ENCODE measurements at places on chromosomes 16 and 17.

DNA sequence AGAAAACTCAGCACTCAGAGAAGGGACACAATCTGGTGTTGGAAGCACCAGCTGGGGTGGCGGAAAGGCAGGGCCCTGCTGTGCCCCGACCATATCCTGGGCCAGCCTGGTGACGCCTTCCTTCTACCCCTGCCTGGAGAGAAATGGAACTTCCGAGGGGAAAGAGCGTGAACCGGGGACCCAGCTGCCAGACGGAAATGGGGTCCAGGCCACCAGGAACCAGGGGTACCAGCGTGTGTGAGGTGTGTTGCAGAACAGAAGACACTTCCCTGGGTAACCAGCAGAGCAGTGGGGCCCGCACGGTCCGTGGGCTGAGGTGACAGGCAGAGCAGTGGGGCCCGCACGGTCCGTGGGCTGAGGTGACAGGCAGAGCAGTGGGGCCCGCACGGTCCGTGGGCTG is 6.8 kb downstream of the RAB40B start:
- no peak for DNase-seq

DNA sequence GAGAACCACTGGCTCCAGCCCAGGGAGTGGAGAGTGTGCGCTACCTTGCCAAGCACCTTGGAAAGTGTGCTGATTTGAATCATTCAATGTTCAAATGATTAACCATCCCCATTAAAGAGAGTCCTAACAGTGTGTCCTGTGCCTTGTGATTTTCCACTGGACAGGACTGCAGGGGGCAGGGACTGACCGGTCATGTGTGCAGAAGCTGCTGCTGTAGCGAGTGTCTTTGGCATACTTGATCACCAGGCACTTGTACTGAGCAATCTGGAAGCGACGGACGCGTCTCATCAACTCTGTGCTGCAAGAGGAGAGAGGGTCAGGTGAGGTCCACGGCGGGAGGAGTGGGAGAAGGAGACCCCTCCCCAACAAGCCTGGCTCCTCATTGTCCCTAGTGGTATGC is 2.0 kb downstream of the TK1 start:
- no peak for DNase-seq

- no peak for DNase-seq
Measured at GRCh38 chr17:73463821-73464220, 152.0 kb upstream of the CDC42EP4 start.

DNA sequence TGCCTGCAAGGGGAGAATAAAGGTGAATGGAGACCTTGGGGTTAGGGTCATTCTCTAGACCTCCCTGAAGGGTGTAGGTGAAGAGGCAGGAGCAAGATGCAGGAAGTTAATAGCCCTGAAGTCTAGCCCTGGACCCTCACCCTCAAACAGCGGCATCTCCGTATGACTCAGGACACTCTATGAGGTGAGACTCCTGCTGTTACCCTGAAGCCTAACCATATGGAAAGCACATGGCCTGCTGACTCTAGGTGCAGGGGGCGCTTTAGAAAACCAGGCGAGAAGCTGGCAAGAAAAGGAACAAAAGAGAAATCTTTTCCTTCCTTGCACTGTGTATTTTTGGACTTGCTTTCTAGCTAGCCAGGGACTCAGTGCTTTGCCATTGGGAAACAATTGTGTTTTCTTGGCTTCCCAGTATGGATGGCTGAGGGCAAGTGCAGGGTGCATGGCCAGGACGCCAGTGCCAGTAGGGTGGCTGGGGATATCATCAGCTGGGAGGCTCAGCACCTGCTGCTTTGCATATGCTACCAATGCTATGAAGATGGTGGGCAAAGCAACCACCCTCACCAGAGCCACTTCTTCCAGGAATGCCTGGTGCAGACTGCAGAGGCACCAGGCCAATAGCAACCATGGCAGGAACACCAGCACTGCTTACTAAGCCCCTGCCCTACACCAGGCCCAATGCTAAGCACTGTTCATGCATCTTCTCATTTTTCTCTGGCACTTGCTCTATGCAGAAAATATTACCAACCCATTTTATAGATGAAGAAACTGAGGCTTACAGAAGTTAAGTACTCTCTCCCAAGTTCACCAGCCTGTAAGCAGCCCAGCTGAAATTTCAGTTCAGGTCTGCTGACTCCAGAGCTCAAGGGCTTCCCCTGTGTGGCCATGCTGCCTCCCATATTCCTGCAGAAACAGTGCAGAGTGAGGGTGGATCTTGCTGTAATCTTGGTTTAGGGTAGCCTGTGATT is 425.1 kb downstream of the SLC39A11 start:
- no peak for DNase-seq

All from epithelial cell of esophagus (primary cell).